ENCODE measurements at places on chromosomes 1 and 21. TPM values are rescaled to one million over a fixed set of nuclear protein-coding genes. Genes with fewer than 3 reads are reported as not detected.

DNA sequence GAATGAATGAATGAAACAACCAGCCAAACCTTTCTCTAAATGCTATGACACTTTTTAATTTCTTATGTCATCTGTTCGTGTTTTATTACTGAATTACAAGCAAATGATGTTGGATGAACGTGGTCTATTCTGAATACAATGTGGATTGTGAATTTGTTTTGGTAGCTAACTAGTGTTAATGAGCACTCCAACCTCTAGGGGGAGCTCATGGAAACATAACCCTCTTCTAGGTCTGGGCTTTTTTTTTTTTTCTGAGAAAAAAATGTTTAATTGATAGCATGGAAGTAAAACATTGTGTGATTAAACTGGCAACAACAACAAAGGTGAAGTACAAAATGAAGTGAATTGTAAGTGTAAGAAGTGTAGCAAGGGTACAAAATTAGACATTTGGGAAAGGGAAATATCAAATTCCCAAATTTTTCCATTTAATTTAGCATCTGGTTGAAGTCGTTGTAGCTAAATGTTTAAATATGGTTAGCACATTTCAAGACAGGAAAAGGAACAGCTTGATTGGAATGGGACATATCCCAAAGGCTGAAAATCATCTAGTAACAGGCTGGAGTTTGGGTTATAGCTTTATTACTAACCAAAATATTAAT is 42.6 kb upstream of the PTGS2 start:
- peak; percentile 4 for DNase-seq

GRCh38 chr1:114345930-114346479 is 165.0 kb downstream of the TRIM33 start:
- DNase-seq: no peak

DNA sequence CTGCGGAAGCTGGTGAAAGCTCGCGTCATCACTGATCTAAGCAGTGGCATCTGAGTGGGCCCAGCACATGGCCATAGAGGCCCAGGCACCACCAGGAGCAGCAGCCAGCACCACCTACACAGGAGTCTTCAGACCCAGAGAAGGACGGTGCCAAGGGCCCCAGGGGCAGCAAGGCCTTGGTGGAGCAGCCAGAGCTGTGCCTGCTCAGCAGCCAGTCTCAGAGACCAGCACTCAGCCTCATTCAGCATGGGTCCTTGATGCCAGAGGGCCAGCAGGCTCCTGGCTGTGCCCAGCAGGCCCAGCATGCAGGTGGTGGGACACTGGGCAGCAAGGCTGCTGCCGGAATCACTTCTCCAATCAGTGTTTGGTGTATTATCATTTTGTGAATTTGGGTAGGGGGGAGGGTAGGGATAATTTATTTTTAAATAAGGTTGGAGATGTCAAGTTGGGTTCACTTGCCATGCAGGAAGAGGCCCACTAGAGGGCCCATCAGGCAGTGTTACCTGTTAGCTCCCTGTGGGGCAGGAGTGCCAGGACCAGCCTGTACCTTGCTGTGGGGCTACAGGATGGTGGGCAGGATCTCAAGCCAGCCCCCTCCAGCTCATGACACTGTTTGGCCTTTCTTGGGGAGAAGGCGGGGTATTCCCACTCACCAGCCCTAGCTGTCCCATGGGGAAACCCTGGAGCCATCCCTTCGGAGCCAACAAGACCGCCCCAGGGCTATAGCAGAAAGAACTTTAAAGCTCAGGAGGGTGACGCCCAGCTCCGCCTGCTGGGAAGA is 3.2 kb upstream of the ARTN start:
- no peak for DNase-seq

- DNase-seq: no peak
These were observed 257.5 kb upstream of the PRMT6 start for GRCh38 chr1:106798991-106799390.

- no peak for DNase-seq
These were observed 11.3 kb upstream of the QSOX1 start for GRCh38 chr1:180143359-180143758.

DNA sequence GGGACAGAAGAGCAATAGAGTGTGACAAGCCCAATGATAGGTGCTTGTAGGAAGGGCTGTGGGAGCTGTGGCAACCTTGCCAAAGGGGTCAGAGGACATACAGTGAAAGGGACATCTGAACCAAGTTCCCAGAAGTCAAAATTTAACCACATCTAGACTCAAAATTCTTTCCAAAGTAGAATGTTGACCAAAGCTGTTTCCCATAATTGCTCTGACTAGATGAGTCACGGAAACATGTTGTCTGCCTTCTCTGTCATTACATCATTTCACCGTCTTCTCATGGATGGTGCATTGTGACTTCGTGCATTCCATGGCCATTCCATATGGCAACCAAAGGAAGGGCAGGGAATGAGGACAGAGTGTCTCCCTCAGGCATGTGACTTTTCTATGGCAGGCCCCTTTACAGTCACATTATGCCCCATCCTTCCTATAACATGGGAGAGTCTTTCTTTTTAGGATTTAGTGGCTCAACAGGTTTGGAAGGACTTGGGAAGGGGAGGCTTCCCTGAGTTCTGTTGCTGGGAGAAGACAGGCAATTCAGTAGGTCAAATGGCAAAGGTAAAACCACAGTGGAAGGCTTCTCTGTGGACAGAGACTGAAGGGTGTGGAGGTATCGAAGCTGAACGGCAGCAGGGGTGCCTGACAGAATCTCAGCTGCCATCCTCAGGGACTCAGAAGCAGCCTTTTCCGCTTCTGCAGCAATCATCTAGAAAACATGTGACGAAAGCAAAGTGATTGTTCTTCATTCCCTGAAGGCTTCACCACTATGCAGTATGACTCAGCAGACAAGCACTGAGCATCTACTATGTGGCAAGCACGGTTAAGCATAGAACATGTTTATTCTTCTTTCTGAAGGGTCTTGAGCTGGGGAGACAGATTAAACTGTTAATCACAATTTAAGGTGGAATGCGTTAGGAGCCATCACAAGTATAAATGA is 24.7 kb downstream of the NPHS2 start:
- peak; percentile 10 for DNase-seq

GRCh38 chr1:96355521-96355920 is 366.1 kb upstream of the PTBP2 start:
- no peak for DNase-seq

DNA sequence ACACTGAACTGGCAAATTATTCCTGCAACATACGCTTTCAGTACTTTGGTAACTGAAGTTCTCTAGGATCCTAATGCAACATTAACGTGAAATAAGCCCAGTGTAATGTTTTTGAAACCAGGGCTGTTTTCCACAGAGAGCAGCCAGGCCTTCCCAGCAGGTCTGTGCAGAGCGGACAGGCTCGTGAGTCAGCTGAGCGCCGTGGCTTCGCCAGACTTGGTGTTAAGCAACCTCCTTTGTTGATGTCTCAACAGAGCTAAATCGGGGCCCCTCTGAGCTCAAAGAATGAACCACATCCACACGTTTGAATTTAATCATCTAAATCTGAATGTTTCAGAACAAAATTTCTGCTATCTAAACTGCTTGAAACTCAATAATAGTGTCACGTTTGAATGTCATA is 181.8 kb upstream of the FMN2 start:
- no peak for DNase-seq

DNA sequence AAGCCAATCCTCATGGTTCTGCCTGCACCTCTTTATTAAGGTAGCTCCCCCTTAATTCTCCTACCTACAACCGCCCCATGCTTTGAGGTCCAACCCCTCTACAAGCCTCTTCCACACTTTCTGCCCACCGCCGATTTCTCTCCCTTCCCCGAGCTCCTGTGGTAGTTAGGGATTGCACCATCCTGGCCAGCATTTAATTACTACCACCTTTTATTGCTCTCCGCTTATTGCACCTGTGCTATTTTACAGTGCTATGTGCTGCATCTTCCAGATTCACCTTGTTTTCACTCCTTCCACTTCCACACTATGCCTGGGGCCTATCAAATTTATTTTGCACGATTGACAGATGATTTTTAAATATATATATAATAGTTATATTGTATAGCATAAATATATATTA is 29.3 kb upstream of the DNAJC11 start:
- no peak for DNase-seq

DNA sequence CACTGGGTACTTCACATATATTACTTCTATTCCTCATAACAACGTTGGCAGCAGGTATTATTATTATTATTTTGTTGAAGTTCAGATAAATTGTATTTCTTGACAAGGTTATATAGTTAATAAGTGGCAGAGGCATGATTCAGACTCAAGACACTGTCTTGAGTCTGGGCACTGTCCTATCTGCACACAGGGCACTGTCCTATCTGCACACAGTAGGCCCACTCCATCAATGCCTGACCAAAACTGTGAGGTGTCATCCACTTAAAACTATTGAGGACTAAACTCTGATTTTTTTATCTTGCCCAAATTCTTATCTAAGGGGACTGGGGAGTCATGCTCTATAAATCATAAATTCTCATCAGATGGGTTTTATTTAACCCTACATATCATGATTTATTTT is 23.8 kb upstream of the IER5 start:
- no peak for DNase-seq

DNA sequence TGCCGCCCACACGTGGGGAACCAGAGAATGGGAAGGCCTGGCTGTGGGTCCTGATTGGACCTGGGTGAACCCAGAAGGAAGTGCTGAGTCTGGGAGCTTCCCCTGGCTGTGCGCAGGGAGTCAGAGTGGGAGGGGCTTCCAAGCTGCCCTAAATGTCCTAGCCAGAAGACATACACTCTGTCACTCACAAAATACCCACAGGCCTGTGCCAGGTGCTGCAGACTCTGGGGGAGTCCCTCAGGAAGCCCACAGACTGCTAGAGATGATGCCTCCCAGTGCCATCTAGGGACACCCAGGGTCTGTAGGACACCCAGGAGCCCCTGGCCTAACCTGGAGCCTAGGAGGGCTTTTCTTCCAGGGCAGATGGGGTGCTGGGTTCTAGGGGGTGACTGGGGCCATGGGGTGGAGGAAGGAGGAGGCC is 33.7 kb upstream of the LRP8 start:
- no peak for DNase-seq

GRCh38 chr21:38136201-38136600 is 120.6 kb upstream of the KCNJ15 start:
- no peak for DNase-seq

GRCh38 chr1:234460652-234461051 is 18.3 kb downstream of the TARBP1 start:
- DNase-seq: no peak

GRCh38 chr1:168031627-168032026 is 94.8 kb upstream of the MPC2 start:
- no peak for DNase-seq

DNA sequence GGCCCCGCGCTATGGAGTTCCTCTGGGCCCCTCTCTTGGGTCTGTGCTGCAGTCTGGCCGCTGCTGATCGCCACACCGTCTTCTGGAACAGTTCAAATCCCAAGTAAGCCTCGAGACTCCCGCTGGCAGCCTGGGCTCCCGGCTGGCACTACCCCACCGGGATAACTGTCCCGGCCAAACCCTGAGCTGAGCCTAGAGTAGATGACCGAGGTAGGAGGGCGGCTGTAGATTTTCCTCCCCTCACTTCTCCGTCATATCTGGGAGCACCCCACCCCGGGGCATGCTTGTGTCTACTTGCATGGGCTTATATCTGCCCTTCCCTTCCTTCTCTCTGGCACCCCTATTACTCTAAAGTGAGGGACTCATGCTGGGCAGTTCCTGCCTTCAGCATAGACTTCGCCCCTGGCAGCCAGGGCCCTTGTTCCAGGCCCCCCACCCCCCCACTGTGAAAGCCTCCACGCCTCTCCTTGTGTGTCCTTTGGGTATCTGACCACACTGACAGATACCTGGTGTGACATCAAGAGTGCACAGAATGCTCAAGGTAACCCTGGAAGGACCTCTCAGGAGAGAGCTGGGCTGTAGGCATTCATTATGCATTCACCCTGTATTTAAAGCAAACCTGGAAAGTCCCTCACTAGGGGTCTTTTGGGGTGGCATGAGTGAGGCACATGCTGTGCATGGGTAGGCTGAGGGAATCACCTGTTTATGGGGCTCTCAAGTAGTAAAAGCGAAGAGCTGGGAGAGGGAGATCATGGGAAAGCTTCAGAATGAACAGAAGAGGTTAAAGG is 485 bp downstream of the EFNA1 start:
- no peak for DNase-seq

UAP1 gene
- 58.2 TPM for total RNA-seq

ERG gene
- total RNA-seq: 0.29 TPM

FMO3 gene
- total RNA-seq: not detected

UTS2 gene
- total RNA-seq: not detected

Data from epithelial cell of proximal tubule (primary cell).